Amniotic stem cell (primary cell): ENCODE measurements at places on chromosomes 5 and 9.

DNA sequence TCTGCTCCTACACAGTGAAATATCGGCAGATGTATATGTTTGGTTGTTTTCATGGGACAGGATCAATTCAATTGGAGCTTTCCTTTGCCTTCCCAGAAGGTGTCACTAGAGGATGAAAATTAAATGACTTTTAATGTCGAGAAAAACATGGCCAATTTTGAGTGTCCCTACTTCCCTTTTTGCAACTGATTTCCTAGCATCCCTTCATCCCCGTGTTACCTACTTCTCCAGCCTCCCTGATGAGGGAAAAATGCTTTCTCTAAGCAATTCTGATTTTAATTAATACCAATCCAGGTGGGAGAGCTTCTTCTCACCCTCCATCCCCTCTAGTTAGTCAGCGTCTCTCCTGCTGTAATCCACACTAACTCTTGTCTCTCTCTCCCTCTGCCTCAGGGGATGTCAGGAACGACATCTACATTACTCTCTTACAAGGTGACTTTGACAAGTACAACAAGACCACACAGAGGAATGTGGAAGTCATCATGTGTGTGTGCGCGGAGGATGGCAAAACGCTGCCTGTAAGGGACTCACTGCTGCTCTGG is 64.9 kb downstream of the DOCK2 start:
- DNase-seq = no peak

GRCh38 chr9:36150574-36151315 is 14.2 kb downstream of the GLIPR2 start:
- DNase-seq = no peak

GRCh38 chr5:107593009-107593408 is 77.7 kb downstream of the EFNA5 start:
- DNase-seq = no peak

GRCh38 chr5:84287951-84288350 is 96.7 kb downstream of the EDIL3 start:
- DNase-seq = peak; percentile 64

GRCh38 chr9:19380826-19381075 is 715 bp upstream of the RPS6 start:
- DNase-seq = no peak

DNA sequence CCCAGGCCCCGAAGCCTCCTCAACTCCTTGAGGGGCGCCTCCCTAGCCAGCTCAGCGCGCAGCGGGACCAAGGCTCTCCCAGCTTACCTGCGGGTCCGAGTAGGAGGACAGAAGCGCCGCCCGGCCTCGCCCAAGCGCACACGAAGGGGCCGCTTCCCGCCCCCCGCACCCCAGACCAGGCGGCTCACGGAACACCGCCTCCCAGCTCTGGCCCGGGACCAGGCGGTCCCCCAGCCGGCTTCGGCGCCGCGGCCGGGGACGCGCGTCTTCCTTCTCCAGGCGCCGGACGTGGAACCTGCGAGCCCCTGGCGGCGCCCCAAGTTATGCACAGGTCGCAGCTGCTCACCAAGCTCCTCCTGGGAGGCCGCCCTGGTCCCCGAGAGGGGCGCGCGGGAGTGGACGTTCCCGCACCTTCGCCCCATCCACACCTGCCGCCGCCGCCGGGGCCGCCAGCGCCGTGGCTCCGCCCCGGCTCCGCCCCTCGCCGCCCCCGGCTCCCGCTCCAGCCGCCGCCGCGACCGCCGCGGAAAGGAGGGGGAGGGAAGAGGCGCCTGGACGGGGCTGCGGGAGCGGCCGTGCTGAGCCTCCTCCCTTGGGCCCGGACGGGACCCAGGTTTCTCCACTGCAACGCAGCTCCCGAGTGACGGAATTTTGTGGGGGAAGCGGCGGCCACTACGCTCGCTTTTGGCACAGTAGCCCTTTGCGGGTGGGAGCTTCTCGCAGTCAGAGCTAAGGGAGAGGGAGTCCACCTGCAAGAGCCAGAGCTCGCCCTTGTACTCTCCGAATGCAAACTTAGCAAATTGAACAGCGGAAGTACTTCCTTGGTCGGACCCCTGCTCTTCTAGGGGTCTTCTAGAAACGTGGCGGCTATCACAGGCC is 77.5 kb upstream of the IFNE start:
- DNase-seq = peak; percentile 19

DNA sequence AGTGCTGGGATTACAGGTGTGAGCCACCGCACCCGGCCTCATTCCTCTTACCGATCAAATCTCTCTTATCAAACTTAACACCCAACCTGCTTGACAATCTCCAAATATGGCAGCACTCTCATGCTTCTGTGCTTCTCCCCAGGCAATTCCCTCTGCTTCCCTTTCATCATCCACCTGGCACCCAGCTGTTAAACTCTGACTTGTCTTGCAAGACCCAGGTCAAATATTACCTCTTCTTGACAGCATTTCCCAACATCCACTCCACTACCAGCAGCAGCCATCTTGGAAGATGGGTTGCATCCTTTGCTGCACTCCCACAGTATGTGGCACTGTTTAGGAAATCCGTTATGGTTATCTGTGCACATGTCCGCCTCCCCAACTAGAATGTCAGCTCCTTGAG is 113.6 kb downstream of the ACTL7B start:
- DNase-seq = no peak

DNA sequence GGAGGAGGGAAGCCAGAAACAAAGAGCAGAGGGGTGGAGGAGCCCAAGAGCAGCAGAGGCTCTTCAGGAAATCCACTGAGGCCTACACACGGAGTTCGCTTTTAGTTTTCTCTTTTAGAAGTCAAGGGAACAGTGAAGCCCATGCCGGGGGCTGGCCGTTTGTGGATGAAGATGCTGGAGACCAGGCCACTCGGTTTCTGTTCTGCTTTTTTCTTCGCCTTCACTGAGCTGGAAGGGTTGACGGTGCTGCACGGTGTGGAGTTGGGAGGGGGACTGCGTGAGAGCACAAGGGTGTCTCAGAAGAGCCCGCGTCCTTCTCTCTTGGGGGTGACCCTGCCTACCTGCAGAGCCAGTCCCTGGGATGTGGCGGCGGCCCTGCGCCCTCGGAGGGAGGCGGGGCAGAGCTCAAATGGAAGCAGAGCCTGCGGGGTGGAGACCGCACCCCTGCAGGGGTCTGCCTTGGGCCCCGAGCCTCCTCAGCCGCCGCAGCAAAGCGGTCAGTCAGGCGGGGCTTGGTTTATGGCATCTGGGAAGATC is 68.5 kb upstream of the CACNA1B start:
- DNase-seq = no peak

GRCh38 chr5:150780187-150780692 is 1.7 kb downstream of the SMIM3 start:
- DNase-seq = no peak

DNA sequence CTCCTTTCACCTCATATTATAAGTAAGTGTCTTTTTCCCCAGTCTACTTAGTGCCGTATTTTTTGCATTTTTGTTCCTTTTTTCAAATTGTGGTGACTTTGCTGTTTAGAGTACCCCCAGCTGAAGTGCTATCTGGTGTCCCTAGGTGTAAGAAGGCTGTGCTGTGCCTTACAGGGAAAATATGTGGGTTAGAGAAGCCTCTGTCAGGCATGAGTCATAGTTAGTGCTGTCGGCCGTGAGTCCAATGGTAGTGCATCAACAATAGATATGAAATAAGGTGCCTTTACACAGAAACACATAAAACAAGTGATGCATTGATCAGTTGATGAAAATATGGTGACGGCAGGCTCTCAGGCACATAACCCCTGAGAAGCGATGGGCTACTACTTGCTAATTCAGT is 20.1 kb downstream of the SYK start:
- DNase-seq = no peak

DNA sequence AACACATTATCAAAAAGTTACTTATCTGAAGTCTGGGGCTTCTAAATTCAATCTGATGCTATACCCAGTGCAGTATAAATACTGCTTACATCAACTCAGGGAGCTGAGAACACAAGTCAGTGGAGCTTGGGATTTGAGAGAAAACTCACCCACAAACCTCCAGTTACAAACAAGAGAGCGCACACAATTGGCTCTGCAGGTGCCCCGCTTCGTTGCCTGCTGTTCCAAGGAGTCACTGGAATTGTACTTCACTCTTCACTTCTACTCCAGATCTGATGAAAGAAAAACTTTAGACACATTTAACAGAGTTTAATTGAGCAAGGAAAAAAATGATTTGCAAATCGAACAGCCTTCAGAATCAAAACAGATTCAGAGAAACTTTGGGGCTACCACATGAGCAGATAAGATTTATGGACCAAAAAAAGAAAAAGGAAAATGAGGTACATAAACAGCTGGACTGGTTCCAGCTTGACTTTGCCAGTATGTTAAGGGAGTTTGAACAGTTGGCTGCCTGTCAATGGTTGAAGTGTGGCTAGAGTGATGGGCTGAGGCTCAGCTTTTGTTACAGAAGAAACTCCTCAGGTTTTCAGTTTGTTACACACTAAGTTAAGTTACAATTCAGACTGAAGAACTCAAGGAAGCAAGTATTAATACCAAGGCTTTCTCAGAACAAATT is 156.6 kb downstream of the AOPEP start:
- no peak for DNase-seq

DNA sequence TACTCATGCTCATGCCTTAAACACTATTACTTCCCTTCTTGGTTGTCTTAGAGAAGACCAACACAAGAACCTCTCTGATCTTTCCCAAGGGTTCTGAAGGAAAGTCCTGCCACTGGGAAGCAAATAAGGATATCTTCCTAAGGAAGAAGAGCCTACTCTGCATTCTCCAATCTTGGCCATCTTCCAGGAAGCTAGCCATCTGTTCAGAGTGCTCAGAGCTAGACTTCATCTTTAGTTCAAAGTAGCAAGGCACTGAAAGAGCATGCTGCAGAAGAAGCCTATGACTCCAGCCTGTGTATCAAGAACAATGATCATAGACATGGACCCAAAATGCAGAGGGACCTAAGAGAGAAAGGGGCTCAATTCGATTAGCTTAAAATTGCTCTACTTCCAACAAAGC is 114.7 kb downstream of the KIAA0825 start:
- DNase-seq = no peak

GRCh38 chr5:134525683-134526482 is 413 bp downstream of the JADE2 start:
- peak; percentile 25 for DNase-seq

- peak; percentile 24 for DNase-seq
Observed at GRCh38 chr5:156475182-156476157, 148.5 kb downstream of the SGCD start.

DNA sequence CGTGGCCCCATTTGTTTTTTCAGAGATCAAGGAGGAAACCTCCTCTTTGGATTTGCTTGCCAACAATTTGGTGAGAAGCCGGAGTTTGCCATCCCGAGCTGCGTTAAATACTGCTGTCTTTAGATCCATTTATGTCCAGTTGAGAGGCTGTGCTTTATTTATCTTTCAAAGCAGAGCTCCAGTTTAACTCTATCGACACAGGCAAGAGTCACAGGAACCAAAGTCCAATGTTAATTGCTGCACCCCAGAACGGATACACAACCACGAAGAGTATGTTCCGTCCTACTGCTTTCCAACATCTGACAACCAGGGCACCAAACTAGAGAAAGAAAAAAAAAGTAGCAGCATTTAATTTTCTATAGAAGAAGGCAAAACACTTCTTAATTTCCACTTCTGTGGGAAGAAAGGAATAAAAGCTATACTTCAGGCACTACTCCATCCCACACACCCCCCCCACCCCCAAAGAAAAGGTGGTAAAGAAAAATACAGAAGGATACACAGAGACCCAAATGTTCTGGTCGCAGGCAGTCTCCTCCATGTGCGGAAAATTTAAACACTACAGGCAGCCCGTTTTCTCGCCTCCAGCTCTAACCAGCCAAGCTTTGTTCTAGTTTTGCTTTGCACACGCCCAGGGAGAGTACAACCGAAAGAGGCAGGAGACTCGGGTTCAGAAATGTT is 1.1 kb downstream of the FEM1C start:
- DNase-seq = no peak

DNA sequence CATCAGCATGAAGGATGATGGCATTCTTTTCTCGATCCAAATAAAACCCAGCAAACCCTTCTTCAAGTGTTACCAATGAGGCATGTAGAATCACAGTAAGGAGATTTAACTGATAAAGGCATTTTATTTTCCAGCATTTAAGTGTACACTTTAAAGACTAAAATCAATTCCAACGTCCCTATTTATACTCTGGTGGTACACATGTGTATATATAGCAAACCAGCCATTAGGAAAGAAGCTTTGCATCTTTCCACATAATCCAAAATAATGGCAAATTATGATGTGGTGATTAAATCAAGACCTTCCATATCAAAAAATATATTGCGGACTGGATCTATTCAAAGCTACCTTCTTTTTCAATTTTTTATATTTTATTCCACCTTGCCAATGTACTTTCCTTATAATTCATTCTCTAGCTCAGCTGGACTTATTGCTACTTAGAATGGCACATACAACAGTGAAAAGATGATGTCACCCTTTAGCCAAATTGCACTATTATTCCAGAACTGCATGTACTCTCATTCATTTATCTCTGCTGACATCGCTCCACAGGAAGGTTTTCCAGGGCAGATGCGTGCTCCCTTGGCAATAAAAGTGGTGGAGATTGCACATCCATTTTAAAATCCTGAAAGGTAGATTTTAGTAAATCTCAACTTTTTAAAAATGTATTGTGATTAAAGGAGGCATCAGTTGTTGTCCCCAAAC is 63.3 kb upstream of the SLC30A5 start:
- no peak for DNase-seq

- DNase-seq = no peak
Observed at GRCh38 chr9:128396970-128397613, 23.6 kb upstream of the CERCAM start.

- DNase-seq = no peak
Observed at GRCh38 chr9:128043467-128043868, 23.7 kb downstream of the NAIF1 start.

DNA sequence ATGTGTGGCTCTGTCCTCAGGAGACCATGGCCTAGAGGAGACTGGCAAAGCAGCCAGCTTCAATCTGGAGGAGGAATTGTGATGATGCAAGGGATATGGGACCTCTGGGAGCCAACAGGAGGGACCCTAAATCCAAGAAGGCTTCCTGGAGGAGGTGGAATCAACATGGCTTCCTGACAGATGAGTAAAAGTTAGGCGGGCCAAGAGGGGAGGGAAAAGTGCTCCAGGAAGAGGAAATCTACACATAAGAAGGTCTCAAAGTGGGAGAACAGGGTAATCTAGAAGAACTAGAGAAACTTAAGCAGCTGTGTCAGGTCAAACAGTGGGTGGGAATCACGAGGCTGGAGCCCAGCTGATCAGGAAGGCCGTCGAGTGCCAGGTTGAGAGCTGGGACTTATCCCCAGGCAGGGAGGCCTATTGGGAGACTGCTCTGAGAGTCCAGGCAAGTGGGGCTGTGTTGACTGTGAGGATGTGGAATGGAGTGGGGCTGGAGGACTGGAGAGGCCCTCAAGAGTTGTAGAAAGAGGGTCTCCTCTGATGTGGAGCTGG is 119.1 kb downstream of the C9orf50 start:
- no peak for DNase-seq

- peak; percentile 89 for DNase-seq
Observed at GRCh38 chr5:139660923-139661814, 13.0 kb downstream of the CXXC5 start.

- no peak for DNase-seq
Observed at GRCh38 chr5:150105928-150106615, 19.7 kb upstream of the CSF1R start.

DNA sequence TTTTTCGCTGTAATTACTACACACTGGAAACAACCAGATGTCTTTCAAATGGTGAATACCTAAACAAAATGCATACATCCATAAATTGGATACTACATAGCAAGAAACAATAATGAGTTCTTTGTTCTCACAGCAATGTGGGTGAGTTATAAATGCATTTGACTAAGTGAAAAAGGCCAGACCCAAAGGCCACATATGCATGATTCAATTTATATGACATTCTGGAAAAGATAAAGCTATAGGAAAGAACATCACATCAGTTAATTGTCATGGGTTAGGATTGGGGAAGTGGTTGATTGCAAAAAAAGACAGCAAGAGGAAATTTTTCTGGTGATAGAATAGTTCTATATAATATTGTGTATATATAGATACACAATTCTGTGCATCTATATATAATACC is 198.9 kb downstream of the CYLC2 start:
- DNase-seq = no peak
